ENCODE measurements at places on chromosomes 4 and X.

DNA sequence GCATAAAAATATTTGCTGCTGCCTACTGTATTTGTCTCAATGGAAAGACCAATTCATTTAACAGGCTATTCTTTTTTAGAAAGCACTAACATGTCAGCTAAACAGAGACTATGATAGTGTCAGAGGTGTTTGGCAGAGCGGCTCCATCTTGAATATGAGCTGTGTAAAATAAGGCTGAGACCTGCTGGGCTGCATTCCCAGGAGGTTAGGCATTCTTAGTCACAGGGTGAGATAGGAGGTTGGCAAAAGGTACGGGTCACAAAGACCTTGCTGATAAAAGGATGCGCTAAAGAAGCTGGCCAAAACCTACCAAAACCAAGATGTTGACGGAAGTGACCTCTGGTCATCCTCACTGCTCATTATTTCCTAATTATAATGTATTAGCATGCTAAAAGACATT lies 41.8 kb downstream of the NPY5R start:
- no peak for DNase-seq

- no peak for DNase-seq
Measured at GRCh38 chr4:183264614-183265013, 55.5 kb downstream of the CLDN22 start.

DNA sequence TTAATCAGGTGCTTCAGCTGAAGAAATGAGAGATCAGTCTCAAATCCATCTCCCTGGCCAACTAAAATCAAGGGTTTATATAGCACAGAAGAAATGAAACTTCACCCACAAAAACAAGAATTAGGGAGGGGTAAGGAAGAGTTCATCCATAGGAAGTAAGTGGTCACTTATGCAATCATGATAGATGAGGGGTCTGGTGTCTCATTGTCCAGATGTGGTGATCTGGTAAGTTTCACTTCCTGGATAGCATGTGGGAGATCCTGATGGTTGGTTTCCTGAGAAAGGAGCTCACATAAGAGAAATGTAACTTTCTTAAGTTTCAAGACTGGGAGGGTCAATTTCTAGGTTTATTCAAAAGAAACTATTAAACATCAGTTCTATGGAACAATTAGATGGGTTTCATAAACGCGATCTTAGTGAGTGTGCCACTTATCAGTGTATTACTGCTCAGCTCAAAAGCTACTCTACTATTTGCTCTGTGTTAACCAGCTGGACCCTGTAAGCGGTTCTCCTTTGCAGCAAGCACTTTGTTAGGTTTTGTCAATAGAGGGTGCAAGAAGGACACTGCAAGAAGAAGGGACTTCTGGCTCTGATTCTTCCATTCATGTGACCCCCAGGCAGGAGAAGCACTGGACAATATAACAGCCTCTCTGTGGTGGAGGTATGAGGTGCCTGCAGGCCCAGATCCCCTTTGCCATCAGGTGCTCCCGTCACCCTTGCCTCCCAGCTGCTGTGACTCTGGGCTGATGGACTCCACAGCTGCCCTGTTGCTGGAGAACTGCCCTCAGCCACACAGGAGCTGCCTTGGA lies 35.4 kb upstream of the HPSE start:
- no peak for DNase-seq

DNA sequence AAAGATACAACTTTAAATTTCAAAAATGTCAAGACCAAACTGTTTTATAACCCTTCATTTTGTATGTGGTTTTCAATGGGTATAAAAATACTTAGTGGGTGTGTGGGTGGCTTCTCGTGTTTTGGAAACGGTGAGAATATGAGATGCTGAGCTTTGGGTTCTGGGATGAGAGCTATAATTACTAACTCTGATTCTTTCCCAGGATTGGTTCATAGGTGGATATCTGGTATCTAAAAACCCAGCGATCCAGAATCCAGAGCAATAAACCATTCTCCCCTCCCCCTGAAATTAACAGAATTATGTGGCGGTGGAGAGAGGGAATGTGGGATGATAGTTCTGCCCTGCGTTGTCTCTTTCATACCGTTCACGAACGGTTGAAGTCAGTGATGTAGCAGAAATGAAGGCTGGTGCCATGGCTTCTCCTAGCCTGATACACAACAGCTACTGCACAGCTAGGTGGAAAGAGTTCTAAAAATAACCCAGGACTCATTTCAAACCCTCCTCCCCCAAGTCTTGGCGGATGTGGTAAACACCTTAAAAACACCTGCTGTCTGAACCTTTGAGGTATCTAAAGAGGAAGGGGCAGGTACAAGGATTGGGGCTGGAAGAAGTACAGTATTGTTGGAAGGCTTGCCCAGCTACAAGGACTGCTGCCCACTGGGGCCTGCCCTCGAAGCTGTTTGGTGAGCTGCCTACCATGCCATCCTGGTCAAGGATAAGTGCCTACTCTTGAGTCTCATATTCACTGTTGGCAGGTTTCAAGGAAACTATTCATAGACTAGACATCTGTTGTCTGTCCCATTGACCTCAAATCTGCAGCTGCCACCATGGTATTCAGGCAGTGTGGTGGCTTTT lies 44.5 kb downstream of the SEPTIN11 start:
- peak; percentile 18 for DNase-seq

- no peak for DNase-seq
Measured at GRCh38 chrX:151031391-151031975, 48.3 kb downstream of the HMGB3 start.

DNA sequence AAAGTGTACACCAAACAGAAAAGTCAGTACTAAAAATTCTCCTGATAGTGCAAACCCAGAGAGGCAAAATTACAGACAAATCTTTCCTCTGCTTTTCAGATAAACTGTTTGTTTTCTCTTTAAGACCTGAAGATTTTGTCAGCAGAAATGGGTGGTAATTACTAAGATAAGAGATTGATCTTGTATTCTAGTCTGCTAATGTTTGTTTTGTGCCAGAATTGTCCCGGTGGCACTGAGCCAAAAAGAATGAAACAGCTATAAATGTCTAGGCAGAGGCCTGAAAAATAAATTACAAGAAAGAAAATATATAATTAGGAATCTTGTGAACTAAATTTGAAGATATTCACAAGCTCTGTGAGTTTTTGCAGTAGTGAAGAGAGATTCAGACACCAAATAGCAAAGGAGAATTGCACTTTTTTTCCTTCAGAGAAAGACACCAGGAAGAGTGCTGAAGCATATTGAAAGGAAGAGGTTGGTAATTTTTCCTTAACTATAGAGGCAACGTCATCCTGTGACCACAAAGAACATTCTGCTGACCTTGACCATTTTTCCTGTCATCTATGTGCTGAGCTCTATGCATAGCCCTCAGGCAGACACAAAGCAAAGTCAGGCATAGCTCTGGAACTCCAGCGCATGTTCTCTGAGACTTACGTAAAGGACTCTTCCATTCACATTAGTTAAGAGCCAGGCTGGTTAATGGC lies 314.5 kb upstream of the RASGEF1B start:
- DNase-seq, result peak; percentile 30

DNA sequence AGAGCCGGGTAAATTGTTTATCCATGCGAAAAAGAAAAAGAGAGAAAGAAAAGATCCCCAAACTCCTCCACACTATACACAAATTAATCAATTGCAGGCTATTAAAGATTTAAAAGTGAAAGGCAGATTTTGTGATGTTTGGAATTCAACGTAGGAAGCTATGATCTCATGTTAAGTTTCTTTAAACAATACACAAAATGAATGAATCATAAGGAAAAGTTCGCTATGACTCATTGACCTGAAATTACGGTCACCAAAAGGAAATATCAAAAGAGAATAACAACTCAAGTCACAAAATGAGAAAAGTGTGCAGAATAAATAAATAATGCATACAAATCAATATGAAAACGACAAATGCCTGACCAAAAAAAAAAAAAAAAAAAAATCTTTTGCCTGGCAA lies 28.6 kb downstream of the CLNK start:
- no peak for DNase-seq

- DNase-seq, result no peak
Measured at GRCh38 chrX:153525451-153525850, 8.0 kb downstream of the ATP2B3 start.

GRCh38 chr4:88752076-88752463 lies 54.4 kb upstream of the NAP1L5 start:
- DNase-seq, result no peak

DNA sequence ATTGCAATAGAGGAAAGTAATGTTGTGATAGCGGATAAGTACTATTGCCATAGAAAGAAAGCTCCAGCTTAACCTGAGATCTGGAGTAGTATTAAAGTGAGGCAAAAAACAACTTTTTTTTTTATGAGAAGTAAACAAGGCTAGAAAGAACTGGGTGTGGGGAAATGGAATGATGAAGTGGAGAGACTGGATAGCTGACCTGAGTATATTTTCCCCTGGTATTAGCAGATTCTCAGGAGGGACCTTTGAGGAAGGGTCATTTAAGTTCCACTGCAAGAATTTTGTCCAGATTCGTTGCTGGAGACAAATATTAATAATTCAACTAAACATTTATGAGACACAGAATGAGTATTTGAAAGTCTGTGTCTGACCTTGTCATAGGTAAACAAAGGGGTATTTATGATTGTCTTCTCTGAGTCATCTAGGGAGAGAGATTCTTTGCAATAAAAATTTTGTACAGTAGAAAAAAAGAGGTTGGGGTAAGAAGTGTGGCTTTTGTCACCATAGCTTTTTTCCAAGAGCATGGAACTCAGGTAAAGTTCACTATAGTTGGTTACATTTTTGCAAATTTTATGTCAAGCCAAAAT lies 2095.9 kb downstream of the ARAP2 start:
- no peak for DNase-seq
